ENCODE measurements at places on chromosomes 16 and 17.

DNA sequence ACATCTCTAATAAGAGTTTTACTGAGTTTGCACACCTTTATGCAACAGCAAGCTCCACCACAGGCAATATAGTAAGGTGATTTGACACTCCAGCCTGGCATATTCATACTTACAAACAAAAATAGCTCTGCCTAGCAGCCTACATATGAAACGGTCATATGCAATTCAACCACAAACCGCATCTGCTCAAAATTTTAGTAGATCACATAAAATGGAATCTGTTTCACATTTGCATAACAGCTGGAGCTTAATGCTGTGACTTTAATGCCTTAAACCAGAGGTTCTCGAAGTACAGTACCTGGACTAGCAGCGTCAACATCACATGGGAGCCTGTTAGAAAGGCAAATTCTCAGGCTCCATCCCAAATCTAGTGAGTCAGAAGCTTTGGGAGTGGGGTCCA is 578.4 kb downstream of the CDH11 start:
- DNase-seq: no peak

- DNase-seq: no peak
Measured at GRCh38 chr17:68359791-68360535, 68.7 kb downstream of the ARSG start.

DNA sequence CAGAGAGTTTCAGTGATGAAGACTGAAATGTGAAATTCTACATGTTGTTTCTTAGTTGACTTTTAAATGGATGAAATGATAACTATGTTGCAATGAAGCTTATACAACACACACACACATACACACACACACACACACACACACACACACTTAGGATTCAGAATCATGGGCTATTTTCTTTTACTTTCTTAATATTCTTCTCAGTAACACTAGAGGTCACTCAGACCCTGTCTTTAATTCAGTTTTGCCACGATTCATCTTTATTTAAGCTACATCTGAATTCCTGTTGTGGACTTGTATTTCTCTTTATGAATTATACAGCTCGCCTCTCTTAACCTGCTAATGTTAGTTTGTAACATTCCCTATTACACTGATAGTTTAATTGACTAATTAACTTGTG is 109.6 kb upstream of the GOT2 start:
- DNase-seq: no peak

DNA sequence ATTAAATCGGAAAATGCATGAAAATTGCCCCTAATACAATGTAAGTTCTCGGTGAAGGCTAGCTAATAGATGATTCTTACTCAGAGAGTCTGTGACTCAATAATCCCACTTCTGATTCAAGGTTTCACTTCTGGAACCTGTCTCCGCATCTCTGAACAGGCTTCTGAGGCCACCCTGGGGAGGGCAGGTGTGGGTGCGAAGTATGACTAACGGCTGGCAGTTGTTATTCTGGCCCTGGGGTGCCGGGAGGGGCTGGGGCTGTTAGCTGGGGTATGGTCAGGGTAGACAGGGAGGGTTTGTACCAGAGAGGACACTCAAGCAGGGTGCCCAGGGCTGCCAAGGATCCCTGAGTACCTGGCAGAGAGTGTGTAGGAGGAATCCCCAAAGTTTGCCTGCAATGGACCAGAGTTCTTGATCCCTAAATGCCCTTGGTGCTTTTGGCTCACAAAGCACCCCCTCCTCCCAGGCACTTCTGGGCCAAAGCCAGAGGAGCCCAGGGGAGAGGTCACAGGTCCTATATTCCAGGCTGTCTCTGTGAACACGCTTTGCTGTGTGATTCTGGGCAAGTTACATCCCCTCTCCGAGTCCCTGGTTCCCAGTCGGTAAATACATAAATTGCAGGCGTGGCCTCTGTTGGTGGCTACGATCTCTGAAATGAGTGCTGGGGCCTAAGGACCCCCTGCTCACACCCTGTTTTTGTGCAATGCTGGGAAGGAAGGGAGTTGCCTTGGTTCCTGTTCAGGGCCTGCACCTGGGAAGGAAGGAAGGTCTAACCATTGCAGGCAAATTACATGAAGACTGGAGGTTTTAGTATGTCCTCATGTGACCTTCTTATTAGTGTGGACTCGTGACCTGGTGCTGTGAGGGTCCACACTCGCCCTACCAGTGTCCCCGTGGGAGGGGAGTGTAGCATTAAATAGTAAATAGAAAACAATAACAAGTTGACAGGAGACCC is 49.9 kb upstream of the CPNE2 start:
- DNase-seq: peak; percentile 85

- DNase-seq: peak; percentile 33
Measured at GRCh38 chr16:31477220-31478216, 5.4 kb upstream of the SLC5A2 start.

DNA sequence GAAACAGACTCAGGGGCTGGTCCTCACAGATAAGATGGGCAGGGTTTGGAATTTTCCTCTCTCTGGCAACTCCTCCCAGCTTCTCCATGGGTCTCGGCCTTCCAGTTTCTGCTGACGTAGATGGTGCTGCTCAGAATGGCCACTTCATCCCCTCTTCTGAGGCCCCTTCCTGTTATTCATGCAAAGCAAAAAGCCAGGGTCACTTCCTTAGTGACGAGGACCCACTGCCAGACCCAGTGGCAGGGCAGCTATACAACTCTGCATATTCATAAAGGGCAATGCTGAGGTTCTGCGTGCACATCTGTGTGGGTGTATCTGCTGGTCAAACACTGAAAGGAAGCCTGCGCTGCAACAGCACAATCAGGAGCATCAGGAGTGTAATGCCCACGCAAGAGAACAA is 108.8 kb downstream of the WSCD1 start:
- no peak for DNase-seq

GRCh38 chr17:21041741-21042457 is 912 bp downstream of the USP22 start:
- DNase-seq: peak; percentile 69

DNA sequence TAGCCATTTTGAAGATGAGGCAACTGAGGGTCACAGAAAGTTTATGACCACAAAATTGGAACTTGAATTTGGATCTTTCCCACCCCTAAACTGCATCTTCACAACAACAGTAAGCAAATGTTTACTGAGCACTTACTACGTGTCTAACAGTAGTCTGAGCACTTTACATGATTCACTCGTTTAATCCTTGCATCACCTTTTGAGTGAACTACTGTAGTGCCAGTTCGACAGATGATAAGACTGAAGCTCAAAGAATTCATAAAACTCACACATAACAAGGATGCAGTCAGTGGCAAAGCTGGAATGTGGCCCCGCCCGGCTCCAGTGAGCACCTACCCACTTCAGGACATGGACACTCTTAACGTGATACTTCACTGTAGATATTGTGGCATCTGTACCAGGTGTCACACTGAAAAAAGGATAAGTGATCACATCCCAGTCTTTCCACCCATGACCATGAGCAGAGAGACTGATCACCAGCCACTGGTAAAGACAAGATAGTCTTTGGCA is 36.0 kb upstream of the HLF start:
- no peak for DNase-seq

DNA sequence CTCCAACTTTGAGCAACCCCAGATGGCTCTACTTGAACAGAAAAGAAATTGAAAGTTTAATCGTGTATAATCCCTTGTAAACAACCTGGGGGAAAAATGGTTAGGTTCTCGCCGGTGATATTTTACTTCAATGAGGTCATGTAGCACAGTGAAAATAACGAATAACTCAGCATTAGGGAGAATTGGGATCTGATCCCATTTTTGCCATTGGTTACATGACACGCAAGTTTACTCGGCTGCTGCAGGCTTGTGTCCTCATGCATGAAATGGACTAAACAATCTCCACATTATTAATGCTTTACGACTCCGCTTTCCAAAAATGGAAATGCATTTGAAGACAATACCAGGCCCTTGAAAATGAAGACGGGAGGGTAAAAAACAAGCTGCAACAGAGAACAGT is 45.5 kb upstream of the LRRC37A3 start:
- DNase-seq: no peak

DNA sequence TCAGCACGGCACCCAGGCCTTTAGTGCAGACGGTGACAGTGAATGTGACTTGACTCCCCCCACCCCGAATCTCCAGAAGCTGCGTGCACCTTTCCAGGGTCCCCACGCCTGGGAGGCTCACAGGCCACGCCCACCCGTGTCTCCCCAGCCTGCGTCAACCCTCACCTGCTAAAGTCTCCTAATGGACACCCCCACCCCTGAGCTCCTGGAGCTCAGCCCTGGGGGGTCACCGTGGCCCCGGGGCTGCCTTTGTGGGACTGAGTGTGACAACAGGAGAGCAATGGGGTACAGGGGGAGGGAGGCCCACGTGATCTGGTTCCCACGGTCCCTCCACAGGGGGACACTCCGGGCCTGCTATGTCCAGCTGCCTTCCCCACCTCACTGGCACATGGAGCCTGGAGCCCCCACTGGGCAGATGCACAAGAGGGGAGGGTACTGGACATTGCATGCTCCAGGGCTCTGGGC is 7.4 kb upstream of the FASN start:
- DNase-seq: no peak

GRCh38 chr17:2435181-2435741 is 34.4 kb upstream of the MNT start:
- no peak for DNase-seq

GRCh38 chr16:53953336-53953735 is 249.4 kb downstream of the FTO start:
- no peak for DNase-seq

GRCh38 chr17:80229011-80229410 is 8.8 kb downstream of the SLC26A11 start:
- DNase-seq: no peak

DNA sequence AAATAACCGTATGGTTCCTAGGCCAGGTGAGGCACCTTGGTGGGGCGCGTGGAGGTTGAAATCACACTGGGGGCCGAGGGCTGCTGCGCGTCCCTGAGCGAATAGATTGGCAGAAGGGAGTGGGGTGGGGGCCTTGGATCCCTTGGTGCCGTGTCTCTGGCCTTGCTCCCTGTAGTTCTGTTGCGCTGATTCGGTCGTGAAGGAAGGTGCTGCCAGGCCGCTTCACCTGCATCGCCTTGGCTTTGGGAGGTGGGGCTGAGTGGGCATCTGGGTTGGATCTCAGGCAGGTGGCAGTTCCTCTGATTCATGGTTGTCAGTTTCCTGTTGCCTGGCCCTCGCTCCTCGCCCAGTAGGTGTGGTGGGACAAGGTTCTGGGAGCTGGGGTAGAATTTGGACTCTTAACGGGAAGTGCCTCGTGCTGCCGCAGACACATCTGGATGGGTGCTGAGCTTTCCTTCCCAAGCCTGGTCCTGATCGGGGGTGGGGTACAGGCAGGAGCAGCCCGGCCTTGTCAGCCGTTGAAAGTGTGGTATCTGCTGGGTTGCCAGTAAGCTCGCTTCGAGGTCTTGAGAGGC is 30.1 kb downstream of the PGS1 start:
- no peak for DNase-seq

- no peak for DNase-seq
Measured at GRCh38 chr17:31559584-31560501, 168.4 kb downstream of the RAB11FIP4 start.

- DNase-seq: no peak
Measured at GRCh38 chr16:81539009-81539758, 94.6 kb downstream of the CMIP start.

DNA sequence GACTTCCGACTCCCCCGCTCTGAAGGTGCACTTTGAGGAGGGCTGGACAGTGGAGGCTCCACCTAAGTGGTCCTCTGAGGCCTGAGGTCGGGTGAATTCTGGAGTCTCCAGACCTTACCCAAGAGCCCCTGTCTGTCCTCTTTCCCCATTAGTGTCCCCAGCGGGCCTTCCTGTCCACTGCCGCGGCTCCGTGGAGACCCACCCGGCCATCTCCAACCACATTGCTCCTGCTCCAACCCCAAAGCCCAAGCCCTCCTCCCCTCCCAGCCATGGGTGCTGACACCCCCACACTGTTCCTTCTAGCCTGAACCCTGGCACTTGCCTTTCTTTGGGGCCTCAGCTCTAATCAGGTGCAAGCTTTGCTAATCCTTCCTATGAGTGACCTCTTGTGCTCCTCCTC is 283.1 kb upstream of the TNRC6C start:
- DNase-seq: no peak

DNA sequence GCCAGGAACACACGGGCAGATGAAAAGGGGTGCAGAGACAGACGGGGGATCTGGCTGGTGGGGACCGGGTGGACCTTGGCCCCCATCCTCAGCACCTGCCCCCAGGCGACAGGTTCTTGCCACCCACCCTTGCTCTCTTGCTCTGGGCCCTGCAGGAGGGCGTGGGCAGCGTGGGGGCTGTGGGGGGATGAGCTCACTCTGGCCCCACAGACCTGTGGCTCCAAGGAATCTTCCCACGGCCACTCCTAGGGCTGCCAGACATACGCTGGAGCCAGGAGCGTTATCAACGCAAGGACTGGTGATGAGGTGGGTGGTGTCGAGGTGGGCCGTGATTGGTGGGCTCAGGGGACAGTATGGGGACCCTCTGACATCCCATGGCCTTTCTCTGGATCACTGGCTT is 6.3 kb downstream of the CTRB1 start:
- no peak for DNase-seq

DNA sequence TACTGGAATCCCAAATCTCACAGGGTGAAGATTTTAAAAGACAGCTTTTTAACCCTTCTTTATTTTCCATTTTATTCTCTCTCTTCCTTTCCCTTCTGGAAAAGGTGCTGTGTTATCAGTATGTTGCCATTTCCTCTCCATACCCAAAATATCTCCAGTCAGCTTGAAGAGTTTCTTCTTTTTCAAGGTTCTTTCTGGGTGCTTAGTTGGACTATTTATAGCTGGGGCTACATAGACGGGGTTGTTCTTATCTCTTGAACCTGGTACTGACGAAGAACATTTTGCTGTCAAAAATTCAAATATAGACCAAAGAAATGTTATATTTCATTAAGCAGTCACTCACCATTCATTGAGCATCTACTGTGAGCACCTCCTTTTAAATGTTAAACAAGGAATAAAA is 48.6 kb downstream of the IST1 start:
- no peak for DNase-seq

GRCh38 chr17:19284005-19284959 is 47.1 kb downstream of the EPN2 start:
- no peak for DNase-seq

GRCh38 chr17:71453876-71454422 is 666.9 kb upstream of the SOX9 start:
- DNase-seq: no peak

DNA sequence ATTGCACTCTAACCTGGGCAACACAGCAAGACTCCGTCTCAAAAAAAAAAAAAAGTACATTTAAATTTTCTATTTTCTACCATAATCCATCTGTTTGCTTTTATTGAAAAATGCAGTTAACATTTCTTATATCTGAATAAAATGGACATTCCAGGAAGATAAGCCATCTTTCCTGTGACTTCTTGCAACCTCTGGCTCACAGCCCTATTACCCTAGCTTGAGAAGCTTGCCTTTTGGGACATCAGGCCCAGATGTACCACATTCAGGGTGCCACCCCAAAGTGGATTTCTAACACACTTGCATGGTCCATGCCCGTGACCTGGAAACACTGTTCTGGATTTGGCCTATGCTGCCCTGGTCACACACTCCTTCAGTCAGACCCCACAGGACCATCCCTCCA is 30.1 kb upstream of the DDX52 start:
- DNase-seq: no peak

DNA sequence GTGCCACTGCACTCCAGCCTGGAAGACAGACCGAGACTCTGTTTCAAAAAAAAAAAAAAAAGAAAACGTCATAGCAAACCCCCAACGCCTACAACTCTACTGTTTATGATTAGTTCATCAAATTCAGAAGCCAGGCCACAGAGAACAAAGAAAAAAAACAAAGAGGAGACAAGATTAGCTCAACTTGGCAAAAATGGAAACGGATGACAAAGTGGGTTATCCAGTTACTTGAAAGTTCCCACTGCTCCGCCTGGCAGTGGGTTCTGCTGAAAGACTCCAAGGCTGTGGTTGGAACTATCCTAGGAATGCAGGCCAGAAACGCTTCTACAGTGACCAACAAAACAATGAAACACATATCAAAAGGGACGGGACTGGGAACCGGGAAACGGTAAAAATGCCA is 53.1 kb downstream of the MRM3 start:
- DNase-seq: no peak

All from activated naive CD4-positive, alpha-beta T cell treated with anti-CD3 and anti-CD28 coated beads, Interleukin-2, amount 50 U/mL, for 16 hours (primary cell).